ENCODE measurements at places on chromosomes 7 and 10. TPM values are rescaled to one million over a fixed set of nuclear protein-coding genes. Genes with fewer than 3 reads are reported as not detected.

DNA sequence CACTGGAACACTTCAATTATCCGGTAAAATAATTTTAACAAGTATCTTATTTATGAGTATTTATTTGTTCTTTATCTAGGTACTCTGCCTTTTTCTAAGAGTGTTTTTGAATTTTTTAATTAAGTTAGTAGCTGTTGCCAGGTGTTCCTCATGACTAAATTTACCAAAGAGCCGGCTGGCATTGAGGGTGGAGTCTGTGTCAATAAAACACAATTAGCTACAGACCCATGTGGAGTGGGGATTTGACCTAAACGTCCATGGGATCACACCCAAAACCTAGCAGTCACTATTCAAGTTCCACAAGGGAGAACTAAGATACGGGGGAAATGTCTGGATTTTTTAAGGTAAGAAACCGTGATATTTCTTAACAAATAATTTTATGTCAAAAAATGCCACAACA, 9.8 kb downstream of the SLC16A12 start:
- DNase-seq: no peak

DNA sequence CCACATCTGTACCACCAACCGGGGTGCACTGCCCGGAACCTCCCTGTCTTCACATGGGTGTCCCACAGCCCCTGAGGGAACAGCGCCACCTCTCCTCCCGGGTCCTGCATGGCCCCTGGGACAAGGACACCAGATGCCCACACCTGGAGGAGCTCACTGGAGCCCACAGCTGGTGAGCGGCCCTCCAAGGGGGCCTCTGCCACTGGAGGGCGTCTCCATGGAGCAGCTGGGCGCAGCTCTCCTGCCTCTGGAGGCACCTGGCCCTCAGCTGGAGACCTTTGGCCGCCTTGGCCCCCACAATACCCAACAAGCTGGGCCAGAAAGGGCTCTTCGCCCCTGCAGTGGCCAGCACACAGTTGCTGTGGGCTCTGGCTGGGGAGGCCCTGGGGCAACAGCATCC, 7.3 kb upstream of the NKX6-2 start:
- DNase-seq: no peak

DNA sequence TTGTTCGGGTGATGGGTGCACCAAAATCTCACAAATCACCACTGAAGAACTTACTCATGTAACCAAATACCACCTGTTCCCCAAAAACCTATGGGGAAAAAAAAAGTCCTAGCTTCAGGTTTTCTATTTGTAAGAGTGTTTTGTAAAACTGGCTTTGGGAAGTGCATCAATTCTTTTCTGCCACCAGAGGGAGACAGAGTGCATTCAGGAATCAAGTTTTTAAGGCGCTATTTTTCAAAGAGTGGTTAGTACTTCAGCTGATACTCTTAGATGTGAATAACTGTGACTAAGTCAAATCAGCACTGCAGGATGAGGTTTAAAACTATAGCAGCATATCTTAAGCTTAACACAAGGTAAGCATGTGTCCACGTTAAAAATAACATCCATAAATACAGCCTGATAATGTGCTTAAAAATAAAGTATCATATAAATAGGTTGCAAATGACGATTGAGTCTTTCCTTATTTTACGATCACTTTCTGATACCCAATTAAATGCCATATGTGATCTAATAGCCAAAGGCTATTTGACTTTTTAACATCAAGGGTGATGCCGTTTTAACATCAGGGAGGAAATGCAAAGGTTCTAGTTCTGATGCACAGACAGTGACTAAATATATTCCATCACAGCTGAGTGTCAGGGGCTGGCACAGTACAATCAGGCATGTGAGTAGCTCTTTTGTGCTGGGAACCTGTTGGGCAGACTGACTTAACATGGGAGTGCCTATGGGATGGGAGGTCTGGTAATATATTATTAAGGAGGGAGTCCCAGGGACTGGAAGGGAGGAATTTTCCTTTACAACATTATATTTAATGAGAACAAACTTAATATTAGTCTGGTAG, 10.6 kb upstream of the LYZL2 start:
- peak; percentile 19 for DNase-seq

DNA sequence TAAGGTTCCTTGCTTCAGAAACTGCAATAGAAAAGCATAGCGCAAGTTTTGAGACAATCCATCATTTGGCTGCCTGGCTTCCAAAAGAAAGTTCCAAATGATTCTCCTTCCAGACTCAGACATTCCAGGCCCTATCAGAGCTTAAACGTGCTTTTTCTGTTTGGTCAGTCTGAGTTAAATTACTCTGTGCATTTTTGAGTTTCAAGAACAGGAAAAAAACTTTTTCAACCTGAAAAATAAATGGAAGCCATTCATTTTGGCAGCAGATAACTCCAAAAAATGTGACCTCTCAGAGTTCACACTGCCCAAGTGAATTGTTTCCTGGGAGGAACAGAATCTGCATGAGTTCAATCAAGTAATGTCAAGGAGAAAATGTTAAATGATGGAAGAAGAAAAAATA, 354.2 kb downstream of the CXCL12 start:
- no peak for DNase-seq

GRCh38 chr10:1573981-1574380, 163.3 kb downstream of the ADARB2 start:
- DNase-seq: no peak

DNA sequence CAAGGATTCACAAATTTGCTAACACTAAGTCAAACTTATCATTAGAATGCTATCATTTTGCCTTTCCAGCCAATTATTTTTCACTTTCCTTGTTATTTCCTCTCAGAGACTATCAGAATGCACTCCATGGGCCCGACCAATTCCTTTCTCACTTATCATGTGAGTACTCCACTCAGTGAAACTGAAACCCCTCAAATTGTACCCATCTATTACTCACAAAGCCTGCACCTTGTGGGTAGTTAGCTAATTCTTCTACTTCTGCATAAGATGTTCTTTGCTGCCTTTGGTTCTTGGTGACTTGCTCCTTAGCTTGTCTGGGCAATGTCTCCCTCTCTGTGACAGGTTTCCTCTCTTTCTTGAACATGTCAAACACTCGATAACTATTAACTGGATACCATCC, 35.2 kb upstream of the MBL2 start:
- DNase-seq: no peak

CABCOCO1 gene
- total RNA-seq: 0.58 TPM

DNA sequence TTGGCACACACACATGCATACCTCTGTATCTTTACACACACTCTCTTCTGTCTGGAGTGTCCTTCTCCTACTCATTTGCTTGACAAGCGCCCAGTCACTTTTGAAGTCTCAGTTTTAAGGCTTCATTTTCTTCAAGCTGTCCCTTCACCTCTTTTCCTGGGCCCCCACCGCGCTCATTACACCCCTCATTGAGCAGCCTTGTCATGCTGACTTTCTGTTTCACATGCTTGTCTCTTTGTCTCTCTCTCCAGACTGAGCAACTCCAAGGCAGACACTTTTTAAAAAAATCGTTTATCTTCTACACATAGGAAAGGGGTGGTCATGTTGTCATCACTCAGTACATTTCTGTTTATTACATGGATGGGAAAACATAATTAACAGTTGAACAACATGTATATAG, 225.2 kb upstream of the FZD1 start:
- no peak for DNase-seq

AASS gene
- total RNA-seq: 0.18 TPM

DNA sequence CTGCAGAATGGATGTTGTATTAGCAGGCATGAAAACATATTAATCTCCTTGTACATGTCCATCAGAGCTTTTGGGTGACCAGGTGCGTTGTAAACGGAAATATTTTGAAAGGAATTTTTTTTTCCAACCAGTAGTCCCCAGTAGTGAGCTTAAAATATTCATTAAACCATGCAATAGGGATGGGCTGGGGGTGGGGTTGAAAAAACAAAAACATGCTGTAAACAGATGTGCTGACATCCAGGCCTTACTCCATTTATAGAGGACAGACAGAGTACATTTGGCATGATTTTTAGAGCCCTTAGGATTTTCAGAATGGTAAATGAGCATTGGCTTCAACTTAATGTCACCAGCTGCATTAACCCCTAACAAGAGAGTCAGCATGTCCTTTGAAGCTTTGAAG, 50.2 kb downstream of the PTPN12 start:
- no peak for DNase-seq

DNA sequence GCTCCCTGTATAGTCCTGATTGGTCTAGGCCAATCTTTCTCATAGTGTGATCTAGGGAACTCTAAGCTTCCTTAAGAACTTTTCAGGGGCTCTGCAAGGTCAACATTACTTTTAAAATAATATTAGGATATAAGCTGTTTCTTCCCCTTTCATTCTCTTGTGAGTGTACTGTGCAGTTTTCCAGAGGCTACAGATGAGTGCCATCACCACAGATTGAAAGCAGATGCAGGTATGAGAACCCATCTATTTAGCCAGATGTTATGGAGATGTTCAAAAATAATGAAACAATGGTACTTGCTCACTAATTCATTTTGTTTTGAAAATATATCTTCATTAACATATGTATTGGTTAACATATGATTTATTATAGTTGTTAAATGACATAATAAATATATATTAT, 169.2 kb upstream of the SEMA3A start:
- no peak for DNase-seq

- DNase-seq: no peak
These were observed 49.5 kb downstream of the ZNF37A start for GRCh38 chr10:38143587-38143986.

SPDYE5 gene
- total RNA-seq: not detected

ZNF853 gene
- total RNA-seq: 16.6 TPM

IMMP2L gene
- 22.9 TPM for total RNA-seq

ADRA2A gene
- total RNA-seq: not detected
